ENCODE measurements at places on chromosomes 2 and 18.

- no peak for DNase-seq
These were observed 14.9 kb downstream of the ATOH8 start for GRCh38 chr2:85768713-85769112.

DNA sequence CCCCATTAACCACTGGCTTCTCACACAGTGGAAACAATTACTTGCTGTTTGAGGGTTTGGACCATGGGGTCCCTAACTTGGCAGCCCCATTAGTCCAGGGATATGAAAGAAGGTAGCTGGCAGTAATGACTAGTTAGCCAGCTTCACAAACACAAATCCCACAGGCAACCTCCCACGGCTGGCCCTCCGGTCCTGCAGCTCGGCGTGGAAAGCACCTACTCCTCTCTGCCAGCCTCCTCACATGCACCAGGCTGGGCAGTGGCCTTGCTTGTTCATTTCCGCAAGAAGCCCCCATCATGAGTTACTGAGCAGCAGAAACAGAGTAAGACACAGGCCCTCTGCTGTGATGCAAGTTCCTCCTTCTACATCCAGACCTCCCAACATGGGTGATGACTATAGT is 13.7 kb downstream of the C1QL2 start:
- DNase-seq: no peak

- no peak for DNase-seq
These were observed 3.4 kb upstream of the FAM161A start for GRCh38 chr2:61857224-61857623.

DNA sequence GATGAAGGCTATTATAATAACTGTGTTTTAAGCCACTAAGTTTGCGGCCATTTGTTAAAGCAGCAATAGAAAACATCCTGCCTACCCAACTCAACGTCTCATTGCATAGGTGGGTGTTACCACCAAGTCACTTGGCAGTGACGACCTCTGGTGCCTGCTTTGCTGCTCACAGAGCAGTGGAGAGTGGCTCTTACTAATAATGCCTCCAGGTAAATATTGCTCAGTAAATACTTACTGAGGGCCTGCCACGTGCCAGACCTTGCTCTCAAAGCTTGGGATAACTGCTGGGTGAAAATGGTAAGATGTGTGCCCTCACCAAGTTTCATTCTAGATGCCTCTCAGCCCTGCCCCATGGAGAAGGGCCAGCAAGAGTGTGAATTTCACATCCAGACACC is 27.7 kb downstream of the ITGA6 start:
- no peak for DNase-seq

GRCh38 chr2:189837326-189837725 is 53.1 kb downstream of the PMS1 start:
- DNase-seq: no peak

- no peak for DNase-seq
These were observed 109.9 kb upstream of the CAB39 start for GRCh38 chr2:230602562-230603230.

- DNase-seq: no peak
These were observed 533.6 kb upstream of the FSHR start for GRCh38 chr2:49687918-49688317.

GRCh38 chr2:64629875-64630274 is 23.8 kb downstream of the SERTAD2 start:
- DNase-seq: no peak

GRCh38 chr2:240655931-240656886 is 26.5 kb downstream of the AQP12B start:
- no peak for DNase-seq
